ENCODE measurements at places on chromosomes 4 and X. TPM values are rescaled to one million over a fixed set of nuclear protein-coding genes. Genes with fewer than 3 reads are reported as not detected.

DNA sequence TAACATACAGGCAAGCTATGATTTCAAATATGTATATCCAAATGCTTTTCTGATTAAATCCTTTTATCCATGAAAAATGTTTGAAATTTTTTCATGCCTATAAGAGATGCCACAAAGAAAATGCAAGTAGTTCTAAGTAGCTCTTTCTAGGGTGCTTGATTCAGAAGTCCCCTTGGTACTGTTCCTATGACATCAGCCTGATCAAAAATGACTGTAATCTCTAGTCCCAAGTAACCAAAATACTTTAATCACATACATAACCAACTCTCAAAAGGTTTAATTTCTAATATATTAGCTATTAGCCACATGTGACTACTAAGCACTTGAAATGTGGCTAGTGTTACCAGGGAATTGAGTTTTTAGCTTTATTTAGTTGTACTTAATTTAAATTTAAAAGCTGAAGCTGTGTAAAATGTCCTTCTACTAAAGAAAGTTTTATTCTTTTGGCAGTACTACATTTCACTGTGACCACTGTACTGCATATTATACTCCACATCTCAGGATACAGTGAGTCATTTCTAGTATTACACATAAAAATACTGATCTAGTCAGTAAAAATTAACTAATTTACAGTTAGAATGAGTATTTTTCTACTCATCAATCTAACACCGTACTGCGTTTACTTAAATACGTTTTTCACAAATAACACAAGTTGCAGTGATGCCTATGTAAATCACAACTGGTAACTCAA, 33.9 kb downstream of the FBXW7 start:
- DNase-seq: no peak

STK26 gene
- 19.2 TPM for total RNA-seq

GRCh38 chr4:71906096-71906495, 122.2 kb upstream of the GC start:
- no peak for DNase-seq

MAGEA4 gene
- total RNA-seq: not detected

GRCh38 chrX:46683048-46683447, 75.9 kb downstream of the SLC9A7 start:
- DNase-seq: no peak

- DNase-seq: no peak
Measured at GRCh38 chr4:25956260-25956659, 42.2 kb downstream of the SMIM20 start.

DNA sequence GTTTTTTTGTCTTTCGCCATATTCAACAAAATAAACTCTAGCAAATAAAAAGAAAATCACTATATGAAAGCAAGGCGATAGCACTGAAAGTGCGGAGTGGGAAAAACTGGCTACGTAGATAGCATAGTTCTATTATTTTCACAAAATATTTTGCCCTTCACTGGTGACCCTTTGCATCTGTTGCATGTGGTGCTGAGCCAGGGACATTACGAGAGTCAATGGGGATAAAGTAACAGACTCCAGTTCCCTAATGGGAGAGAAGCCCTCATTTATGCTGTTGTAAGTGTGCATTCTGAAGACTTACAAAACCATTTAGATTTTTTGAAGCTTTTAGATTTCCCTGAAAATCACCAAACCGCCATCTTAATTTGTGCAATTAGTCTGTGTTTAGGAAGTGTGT, 501.6 kb downstream of the PPARGC1A start:
- no peak for DNase-seq

MAMLD1 gene
- total RNA-seq: 14.7 TPM

DNA sequence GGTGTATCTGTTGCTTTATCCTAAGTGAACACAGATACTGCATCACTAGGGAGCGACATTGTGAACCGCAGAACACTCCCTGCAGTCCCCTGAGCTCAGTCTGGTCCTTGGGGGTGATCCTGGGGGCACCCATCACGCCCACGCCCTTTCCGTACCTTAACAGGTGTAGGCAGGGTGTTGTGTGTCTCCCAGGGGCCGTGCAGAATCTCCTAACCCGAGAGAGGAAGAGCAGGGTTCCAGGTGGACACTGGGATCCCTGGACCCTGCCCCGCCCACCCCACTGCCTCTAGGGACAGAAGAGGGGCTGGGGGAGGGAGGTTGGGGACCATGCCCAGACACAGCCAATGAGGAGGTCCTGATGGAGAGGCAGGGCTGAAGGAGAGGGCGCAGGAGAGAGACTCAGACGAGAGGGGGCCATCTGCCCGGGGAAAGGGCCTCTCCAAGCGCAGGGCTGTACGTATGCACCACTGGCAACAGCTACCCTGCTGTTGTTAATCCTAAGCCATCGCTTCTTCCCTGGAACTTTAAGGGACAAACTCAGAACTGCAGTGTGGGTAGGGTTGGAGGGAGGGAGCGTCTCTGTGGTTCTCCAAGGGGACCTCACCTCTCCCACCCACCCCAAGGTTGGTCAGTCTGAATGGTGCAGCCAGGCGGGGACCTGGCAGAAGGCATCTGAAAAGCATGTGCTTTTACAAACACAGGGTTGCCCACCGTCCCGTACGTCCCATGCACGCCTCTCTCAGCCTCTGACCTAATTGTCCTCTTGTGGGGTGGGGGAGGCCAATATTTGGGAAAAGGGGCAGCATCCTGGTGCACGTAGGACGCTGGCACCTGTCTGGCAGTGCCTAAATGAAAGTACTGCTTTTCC, 2.5 kb downstream of the P2RY8 start:
- no peak for DNase-seq

GRCh38 chr4:114273238-114273637, 293.8 kb upstream of the ARSJ start:
- DNase-seq: no peak

USP27X gene
- total RNA-seq: 2.3 TPM

GRCh38 chr4:123976285-123976684, 579.7 kb downstream of the SPRY1 start:
- no peak for DNase-seq

TMEM156 gene
- 0.32 TPM for total RNA-seq

COL4A6 gene
- 13.9 TPM for total RNA-seq

DNA sequence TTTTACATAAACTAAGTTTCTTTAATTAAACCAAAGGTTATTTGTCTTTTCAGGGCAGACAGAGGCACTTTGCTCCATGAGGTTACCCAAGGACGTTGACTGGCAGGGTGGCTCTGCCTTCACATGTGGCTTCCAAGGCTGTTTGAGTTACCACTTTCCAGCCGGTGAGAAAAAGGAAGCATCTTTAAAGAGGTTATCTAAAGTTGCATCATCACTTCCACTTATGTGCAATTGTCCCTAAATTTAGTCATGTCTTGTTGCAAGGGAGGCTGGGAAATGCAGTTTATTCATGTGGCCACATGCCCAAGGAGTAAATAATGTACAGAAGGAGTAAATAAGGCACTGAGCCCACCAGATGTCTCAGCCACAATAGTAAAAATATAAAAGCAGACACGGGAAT, 29.0 kb upstream of the RAP1GDS1 start:
- no peak for DNase-seq

ATP1B4 gene
- not detected for total RNA-seq

TKTL2 gene
- not detected for total RNA-seq

DNASE1L1 gene
- 26.2 TPM for total RNA-seq

CTAG1B gene
- not detected for total RNA-seq

GRCh38 chrX:14125462-14125861, 95.8 kb upstream of the GEMIN8 start:
- DNase-seq: no peak

PTPN13 gene
- 36.3 TPM for total RNA-seq

LRRC66 gene
- 0.33 TPM for total RNA-seq

COL25A1 gene
- 2.8 TPM for total RNA-seq

GRCh38 chrX:144275843-144276242, 392.0 kb downstream of the UBE2NL start:
- DNase-seq: no peak

- no peak for DNase-seq
Measured at GRCh38 chr4:24470666-24471485, 113.5 kb downstream of the DHX15 start.

DNA sequence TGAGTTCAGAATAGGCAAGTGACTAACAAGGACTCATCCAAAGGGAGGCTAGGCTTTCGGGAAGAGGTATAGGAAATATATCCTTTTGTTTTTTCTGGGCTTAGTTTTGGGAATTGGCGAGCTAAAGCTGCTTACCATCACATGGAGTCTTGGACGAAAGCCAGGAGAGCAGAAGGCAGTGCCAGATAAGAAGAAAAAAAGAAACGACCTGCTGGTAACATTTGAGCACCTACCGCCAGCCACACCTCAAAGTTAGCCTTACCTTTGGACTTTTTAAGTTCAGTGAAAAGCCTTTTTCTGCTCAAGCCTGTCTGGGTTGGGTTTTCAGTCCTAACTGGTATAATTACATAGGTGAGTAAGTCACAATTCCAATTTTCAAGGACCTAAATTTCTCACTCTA, 85.1 kb upstream of the LCORL start:
- DNase-seq: no peak

DNA sequence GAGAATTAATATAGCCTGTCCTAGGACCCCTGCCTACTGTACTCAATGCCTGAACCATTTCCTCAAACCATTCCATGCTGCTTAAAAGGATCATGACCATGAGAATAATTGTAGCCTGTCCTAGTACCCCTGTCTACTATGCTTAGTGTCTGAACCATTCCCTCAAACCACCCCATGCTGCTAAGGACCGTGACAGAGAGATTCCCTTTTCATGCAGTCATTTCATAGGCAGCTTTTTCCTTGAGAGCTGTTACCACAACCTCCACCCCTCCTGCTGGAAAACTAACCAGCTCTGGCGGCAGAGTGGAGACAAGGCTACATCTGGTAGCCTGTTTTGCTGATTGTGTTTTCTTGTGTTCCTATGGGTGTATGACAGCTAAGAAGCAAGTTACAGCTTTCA, 174.9 kb upstream of the SMARCAD1 start:
- no peak for DNase-seq

DNA sequence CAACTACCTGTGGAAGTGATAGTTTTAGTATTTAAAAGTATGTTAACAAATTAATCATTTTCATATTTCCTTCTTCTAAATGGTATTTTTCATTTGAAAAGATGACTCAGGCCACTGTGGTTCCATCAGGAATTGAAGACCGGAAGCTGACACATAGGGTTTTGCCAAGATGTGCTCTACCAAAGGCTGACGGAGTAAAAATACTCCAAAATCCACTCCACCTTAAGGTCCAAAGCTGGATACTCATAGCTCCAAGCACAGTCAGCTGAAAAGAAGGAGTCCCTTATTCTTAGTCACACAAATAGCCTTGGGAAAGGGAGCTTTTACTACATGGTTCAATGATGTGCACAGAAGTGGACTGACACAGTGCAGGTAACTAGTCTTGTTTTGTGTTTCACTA, 472.0 kb downstream of the ARAP2 start:
- DNase-seq: no peak

DNA sequence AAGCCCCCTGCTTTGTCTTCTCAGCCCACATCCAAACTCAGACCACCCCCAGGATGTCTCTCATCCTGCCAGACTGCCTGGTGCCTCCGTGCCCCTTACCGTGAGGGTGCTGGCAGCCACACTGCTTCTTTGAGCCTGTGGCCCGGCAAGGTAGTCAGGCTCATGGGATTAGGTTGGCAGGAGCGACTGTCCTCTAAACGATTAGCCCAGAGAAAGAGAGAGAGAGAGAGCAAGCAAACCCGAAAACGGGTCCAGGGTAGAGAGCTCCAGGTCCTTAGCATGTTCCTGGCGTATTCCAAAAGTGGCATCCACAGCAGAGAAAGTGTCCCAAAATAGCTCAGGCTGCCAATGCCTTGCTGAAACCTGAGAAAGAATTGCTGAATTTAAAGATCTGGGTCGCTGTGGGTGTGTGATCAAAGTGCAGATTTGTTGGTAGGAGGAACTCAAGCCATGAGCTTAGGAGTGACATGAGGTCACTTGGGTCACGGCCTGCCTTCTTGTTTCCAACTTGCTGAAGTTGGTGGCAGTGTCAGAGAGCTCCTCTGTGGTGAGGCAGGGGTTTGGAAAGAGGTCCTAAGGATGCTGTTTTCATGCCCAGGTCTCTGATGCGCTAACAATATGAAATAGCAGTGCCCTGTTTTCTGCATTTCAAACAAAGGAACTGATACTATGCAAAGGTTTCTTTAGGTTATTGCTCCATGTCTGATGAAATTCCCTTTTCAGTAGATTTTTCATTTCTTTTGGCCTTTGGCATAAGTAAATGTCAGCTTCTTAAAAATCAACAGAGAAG, 81.6 kb downstream of the RTL9 start:
- no peak for DNase-seq

NEXMIF gene
- total RNA-seq: 1.8 TPM

- no peak for DNase-seq
Measured at GRCh38 chrX:31338991-31339350, 267.1 kb upstream of the FTHL17 start.

IL3RA gene
- 2.9 TPM for total RNA-seq

SMIM31 gene
- total RNA-seq: 0.66 TPM

DNA sequence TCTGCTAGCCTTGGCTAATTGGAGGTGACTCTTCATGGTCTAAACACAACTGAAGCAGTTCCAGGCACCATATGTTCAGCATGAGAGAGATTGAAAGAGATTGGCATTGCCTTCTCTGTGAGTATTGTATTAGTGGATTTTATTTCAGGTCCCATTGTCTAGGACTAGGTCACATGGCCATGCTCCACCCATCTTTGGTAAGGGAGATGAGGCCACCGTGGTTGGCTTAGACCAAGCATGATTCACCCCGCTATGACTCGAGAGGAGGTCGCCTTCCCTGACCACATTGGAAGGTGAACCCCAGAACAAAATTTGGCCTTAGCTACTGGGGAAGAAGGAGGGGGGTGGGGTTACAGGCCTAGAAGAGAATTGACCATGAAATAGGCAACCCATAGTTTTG, 109.9 kb upstream of the BCOR start:
- no peak for DNase-seq

SUPT20HL2 gene
- not detected for total RNA-seq

- no peak for DNase-seq
Measured at GRCh38 chr4:825063-825970, 612 bp downstream of the CPLX1 start.
